SJSA1 (cell line): ENCODE measurements at places on chromosomes 1 and 21. TPM values are rescaled to one million over a fixed set of nuclear protein-coding genes. Genes with fewer than 3 reads are reported as not detected.

Gene PEAR1
- total RNA-seq: 0.53 and 1.0 TPM in 2 replicates

Gene DIO1
- total RNA-seq: not detected in 2 replicates

- no peak for DNase-seq
Observed at GRCh38 chr1:18241891-18242290, 134.3 kb downstream of the IGSF21 start.

- no peak for DNase-seq
Observed at GRCh38 chr1:243345205-243345604, 89.4 kb downstream of the SDCCAG8 start.

GRCh38 chr1:68140536-68140935, 90.1 kb upstream of the DIRAS3 start:
- DNase-seq: no peak

DNA sequence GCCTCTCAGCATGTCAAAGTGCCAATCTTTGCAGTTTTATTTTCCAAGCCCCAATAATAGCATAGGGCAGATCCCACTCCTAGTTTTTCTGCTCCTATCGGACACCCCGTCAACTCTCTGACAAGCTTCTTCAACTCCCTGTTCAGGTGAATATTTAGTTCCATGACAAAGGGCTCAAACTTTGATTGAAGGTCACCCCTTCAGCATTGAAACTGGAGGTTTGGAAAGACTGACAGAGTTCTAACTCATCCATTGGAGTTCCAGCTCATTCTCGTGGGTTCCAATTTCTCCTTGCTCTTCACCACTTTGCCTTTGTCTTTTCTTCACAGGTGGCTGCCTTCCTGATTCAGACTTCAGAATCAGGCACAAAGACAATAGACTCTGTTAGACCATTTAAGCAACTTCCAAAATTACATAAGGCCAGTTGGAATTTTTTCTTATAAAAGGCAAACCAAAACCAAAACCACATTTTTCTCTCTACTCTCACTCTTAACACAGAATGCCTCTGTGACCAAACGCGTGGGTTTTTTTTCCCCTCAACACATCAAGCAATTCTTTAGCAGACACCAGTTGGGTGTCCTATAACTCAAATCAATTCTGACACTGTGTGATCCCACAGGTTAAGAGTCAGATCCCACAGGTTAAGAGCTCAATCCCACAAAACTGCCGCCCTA, 169.3 kb upstream of the USP25 start:
- no peak for DNase-seq

- DNase-seq: peak; percentile 44
Observed at GRCh38 chr1:209652873-209653401, 712 bp upstream of the LAMB3 start.

- DNase-seq: peak; percentile 93
Observed at GRCh38 chr1:197902454-197903195, at the start of gene C1orf53. Gene C1orf53 (plus strand): TSS chr1:197902630. CDS start chr1:197902650, 20 bp downstream.

DNA sequence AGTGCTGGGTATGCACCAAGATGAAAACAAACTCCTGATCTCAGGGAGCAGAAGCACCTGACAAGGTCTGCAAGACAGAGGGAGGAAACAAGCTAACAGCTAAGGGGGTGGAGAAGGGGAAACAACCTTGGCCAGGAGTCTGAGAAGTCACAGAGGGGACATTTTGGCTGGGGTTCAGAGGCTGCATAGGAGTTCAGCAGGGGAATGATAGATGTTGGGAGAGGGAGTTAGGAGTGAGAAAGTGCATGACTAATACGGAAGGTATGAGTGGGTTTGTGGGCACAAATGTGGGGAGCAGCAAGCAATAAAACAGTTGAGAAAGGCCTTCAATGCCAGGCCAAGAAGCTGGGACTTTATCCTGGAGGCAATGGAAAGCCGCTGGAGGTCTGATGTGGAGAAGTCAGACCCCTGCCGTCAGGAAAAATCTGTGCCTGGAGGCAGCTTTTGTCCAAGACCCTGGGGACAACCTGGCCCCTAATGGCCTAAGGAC, 16.4 kb downstream of the EPHA2 start:
- DNase-seq: peak; percentile 86

Gene DMRTA2
- total RNA-seq: 15.0 and 16.3 TPM in 2 replicates

Gene SPRR4
- total RNA-seq: not detected in 2 replicates

DNA sequence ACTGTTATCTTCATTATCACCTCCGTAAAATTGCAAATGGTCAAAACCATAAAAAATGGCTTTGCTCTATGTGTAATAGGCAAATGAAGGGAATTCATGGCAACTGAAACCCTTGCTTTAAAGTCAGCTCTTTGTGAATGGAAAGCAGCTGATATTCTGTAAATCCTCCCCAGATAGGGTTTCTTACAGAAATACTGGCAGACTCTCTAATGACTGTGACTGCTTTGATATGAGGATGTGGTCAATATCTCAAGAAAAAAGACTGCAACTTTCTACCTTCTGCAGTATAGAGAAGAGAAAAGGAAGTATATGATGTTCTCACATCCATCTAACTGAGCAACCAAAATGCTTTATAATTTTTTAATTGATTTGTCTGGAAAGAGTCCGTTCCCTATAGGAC, 193.1 kb downstream of the ST6GALNAC3 start:
- DNase-seq: no peak

GRCh38 chr1:15799928-15800835, 7.3 kb downstream of the UQCRHL start:
- DNase-seq: peak; percentile 90

DNA sequence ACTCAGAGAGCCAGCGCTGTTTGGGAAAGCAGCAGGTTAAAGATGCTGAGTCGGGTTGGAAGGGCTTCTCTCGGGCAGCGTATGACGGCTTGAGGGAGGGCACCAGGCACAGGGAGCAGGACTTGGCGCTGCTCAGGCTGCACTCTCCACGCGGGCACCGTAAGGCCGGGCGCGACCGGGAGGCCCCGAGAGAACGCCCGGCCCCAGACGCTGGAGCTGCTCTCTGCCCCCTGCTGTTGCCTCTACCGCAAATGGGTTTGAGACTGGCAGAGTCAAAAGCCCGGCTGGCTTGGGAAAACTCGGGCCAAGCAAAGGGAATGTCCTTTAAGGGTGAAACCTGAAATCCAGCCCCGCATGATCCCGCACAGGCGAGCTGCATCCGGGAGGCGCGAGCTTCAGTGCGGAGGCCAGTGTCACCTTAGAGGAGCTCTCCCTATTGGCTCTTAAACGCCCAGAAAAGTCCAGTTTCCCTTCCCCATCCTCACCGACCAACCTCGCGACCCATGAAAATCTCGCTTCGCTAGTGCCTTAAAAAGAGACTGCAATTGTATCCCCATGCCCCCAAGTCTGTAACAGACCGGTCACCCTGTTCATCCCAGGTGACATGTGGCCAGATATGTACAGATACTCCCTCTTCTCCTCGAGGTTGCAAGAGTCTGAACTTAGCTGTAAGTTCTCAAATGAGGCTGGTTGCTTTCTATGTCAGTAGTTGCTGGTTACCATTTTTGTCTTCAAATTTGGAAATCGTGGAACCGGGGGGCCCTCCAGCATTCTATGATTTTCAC, 1.1 kb downstream of the PRRX1 start:
- no peak for DNase-seq

DNA sequence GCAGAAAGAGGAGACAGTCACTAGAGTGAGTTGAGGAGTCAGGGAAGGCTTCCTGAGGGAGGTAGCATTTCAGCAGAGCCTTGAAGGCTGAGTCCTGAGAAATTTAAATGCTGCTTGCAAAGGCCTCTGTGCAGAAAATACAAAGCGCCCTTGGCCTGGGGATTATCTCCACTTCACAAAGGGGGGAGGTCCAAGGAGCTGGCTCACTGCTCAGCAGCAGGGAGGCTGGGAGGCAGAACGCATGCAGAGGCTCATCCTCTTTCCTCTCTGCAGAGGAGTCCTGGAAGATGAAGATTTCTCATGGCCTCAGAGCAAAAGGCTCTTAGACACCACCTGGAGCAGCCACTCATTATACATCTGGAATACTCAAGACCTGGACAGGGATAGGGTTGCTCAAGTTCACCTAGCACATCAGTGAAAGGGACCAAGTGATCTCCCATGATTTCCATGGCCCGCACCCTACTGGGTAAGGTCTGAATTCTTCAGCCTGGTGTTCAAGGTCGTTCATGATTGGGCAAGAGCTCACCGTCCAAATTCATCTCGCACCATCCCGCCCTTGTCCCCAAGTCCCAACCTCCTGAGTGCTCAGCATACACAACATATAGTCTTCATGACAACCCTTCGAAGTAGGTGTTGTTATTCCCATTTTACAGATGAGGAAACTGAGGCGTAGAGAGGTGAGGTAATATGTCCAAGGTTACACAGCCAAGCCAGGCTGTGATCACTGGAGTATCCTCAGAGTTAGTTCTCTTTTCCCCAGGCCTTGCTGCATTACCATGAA, 9.0 kb downstream of the SLC1A7 start:
- DNase-seq: no peak

- no peak for DNase-seq
Observed at GRCh38 chr1:55064861-55065263, 25.5 kb downstream of the PCSK9 start.

Gene GPR137B
- 4.4 and 8.1 TPM in 2 replicates for total RNA-seq

DNA sequence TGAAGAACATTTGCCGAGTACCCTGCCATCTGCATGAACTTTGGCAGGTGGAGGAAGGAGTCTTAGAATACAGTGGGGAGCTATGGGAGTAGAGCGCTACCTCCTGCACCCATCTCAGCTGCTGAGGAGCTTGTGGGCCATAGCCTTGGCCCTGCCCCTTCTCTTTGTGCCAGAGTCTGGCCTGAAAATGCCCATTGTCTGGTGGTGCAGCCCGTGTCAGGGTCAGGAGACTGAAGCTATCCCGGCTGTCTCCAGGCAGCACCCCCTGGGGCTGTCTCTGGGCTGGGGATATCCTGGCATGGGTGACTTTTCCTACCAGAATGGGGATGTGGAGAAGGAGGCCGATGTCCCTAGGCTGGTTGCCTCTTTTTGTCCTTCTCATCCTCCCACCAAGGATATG, 7.3 kb downstream of the IPO13 start:
- DNase-seq: no peak

GRCh38 chr1:183635099-183635605, 431 bp downstream of the ARPC5 start:
- no peak for DNase-seq

DNA sequence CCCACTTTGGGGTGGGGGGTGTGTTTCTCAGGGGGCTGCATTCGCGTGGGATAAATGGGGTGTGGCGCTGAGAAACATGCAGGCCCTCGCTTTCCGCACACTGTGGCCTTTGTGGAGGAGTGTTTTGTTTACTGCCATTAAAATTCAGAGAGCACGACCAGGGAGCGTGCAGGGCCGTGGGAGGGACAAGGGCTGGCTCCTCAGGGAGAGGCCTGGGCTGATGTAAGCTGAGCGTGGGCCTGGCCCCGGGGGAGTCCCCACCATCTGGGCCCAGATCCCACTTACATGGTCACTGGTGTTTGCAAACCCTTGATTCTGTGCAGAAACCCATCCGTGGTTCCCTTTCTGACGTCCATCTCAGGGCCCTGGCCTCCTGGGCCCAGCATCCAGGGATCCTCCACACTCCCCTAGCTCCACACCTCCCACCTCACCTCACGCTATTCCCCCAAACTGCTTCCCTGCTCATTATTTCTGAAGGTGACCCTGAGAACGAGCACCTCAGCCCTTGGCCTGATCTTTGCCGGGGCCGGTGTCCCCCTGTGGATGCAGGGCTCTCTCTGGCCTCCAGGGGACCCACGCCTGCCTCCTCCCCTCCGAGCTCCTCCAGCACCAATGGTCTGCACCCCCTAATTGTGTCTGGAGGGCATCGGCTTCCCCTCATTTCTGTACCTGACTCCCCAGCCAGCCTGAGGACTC, 92.5 kb upstream of the SIM2 start:
- no peak for DNase-seq

DNA sequence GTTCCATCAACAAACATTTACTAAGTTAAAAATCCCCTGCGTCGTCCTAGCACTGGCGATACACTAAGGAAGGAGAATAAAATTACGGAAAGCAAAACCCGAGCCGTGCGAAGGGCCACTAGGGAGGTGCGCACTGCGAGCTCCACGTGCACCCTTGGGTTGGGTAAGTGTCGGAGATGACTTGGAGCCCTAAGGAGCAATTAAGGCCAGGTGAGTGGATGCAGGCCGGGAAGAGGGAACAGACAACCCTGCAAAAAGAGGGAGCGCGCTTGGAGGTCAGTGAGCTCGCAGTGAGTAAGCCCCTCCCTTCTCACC, 704 bp downstream of the WDR4 start:
- no peak for DNase-seq

- no peak for DNase-seq
Observed at GRCh38 chr1:9111957-9112356, 16.9 kb downstream of the GPR157 start.

DNA sequence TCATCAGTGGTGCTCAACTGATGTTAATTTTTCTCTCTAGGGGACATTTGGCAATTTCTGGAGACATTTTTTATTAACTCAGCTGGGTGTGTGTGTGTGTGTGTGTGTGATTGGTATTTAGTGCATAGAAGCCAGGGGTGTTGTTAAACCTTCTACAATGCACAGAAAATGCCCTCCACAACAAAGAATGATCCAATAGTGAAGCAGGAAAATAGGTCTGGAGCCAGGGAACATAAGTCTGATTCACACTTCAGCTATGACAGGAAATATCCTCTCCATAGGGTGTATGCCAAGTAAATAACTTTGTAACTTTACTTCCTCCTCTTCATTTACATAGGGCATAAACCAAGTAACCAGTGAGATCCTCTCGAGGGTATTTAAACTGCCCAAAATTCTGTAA, 25.1 kb upstream of the TMEM61 start:
- DNase-seq: peak; percentile 46
